Hematopoietic multipotent progenitor cell (in vitro differentiated cells): ENCODE measurements at places on chromosomes 16 and 17.

GRCh38 chr16:72224260-72224768 lies 52.4 kb upstream of the PMFBP1 start:
- DNase-seq: no peak

DNA sequence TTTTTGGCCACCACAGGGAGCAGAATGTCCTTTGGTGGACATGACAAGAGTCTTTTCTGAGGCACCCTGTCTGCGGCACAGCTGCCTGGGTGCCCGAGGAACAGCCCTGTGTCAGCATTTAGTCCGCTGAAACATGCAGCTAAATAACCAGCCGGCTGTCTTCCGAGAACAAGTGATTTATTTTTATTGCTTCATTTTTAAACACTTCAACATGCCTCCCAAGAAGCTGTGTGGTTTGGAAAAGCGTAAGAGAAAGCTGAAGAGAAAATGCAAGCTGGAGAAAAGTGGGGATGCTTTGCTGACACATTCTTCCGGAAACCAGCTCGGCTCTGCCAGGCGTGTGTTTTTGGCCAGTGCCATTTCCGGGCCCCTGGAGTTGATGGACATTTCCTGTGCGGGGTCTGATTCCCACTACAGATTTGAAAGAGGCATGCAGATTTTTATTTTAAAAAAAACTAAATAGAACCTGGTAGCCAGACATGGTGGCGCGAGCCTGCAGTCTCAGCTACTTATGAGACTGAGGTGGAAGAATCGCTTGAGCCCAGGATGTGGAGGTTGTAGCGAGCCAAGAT lies 94.7 kb downstream of the SEC14L1 start:
- DNase-seq: peak; percentile 93

GRCh38 chr17:4516735-4517134 lies 18.1 kb downstream of the SPNS2 start:
- no peak for DNase-seq

GRCh38 chr17:36938566-36939051 lies 1.3 kb downstream of the LHX1 start:
- DNase-seq: no peak

- DNase-seq: no peak
Measured at GRCh38 chr17:9002227-9002605, 19.1 kb upstream of the NTN1 start.

DNA sequence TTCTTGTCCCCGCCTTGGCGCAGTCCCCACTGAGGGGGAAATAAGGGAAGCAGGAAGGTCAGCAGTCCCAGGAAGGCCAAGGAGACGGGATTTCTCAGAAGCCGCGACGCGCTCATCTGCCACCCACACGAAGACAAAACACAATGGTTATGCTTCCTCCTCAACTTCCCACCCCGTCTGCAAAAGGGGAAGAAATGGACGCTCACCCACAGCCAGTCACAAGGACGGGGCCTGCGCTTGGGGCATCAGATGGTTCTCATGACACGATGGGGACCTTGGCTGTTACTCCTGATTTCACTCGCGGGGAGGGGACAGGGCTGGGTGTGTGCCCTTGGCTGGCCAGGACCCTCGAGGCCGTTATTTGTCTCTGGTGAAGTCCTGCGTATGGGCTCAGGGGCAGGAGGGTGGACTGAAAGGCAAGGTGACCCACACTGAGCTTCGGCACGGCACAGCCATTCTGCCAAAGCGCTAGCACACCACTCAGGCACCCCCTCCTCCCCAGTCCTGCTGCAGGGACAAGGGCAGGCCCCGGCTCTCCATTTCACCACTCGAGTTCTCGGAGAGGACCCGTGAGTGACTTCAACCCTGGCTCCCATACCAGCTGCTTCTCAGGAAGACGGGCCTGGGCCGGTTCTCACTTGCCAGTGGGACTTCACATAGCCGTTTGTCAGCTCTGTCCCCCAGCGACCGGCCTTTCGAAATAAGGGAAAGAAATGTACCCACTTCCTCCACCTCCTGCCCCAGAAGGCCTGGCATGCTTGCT lies 84.5 kb downstream of the ABR start:
- no peak for DNase-seq

DNA sequence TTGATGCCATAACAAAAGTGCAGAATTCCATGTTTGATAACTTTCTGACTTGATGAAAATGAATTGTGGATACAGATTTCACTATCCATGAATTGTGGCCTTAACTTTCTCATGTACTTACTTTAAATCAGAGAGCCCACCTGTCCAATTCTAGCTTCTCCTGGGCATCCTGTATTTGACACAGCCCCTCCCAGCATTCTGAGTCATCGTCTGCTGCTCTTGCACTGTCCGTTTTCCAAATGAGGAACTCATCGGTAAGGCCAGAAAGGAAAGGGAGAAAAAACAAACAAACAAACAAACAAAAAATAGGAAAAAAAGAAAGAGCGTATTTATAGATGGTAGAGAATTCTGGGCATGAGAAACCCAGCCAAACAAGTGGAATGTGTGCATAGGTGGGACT lies 361.6 kb downstream of the WWOX start:
- peak; percentile 4 for DNase-seq

DNA sequence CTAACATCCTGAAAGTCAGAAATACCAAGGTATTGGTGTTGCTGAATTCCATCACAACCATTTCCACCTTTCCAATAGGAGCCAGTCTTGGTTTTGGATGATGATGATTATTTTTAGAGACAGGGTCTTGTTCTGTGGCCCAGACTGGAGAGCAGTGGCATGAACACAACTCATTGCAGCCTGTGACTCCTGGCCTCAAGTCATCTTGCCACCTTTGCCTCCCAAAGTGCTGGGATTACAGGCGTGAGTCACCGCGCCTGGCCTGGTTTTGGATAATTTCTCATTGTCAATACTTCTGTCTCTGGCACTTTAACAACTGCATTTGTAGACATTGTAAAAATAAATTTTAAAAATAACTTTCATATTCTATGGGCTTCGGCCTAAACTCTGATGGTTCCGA lies 22.6 kb downstream of the STAT5B start:
- DNase-seq: no peak

DNA sequence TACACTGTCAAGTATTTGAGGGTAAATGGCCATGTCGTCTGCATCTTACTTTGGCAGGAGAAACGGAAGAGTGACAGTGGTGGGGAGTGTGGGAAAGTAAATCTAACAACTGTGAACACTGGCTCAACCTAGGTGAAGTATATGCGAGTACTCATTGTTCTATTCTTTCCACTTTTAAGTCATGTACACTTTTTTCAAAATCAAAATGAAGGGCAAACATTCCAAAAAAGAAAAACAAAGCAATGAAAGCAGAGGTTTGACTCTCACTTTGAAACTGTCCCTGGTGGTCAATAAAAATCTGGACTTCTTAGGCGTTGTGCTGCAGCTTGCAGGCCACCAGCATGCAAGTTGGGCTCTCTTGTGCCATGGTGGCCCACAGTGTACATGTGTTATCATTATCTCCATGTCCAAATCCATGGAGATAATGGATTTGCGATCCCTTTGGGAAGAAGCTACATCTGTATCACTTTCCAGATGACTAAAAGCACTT lies 32.7 kb downstream of the STAT5B start:
- no peak for DNase-seq

- DNase-seq: no peak
Measured at GRCh38 chr16:84391151-84392030, 23.1 kb downstream of the ATP2C2 start.

GRCh38 chr16:92431-93339 lies 14.7 kb downstream of the MPG start:
- DNase-seq: no peak

GRCh38 chr17:72121164-72122009 lies 567 bp downstream of the SOX9 start:
- DNase-seq: peak; percentile 14

DNA sequence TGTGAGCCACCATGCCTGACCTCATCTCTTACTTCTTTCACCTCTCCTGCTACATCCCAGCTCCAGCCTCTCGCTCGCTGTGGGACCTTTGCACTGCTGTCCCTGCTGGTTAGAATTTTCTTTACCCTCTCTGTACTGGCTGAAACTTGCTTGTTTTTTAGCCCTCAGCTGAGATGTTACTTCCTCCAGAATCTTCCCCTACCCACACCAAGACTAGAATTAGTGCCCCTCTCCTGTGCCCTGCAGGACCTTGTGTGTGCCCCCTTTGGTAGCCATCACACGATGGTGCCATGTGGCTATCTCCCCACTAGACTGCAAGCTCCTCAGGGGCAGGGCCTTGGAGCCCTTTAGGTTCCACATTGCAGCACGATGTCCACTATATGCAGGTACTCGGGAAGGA lies 84.1 kb downstream of the AIPL1 start:
- no peak for DNase-seq

DNA sequence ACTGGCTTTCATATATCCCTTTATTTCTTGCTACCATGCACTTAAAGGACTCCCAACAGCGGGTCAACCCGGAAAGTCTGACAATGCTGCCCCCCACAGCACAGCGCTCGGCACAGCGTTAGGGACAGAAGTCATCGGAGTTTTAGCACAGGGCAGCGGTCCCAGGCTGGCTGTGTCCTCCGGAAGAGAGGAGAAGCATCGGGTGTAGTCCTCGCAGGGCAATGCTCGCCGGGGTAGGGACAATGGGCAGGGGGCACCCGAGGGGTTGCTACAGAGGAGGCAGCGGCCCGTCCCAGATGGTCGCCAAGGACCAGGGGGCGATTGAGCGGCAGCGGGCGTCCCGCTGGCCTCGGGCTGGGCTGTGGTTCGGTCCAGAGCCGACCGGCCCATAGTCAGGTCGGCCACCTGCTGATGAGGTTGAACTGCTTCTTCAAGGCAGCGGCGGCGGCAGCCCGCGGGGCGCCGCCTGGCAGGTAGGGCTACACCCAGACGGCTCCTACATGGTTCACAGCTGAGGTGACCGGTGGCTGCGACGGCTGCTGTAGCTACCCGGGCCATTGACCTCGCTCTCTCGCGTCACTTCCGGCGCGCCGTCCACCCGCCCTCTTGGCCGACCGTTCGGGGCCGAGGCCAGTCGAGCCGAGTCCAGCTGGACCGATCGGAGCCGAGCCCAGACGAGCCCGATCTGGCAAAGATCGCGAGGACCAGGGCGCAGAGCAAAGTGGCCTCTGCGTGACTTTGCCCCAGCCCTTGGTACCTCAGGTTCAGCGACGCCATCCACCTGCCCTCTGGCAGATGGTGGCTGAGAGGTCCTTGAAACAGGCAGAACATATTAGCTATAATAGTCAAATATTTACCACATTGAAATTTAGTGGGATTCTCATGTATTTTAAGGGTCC lies 4.7 kb upstream of the LCMT1 start:
- peak; percentile 86 for DNase-seq

GRCh38 chr17:78359997-78360370 lies at the start of gene SOCS3:
Gene SOCS3, minus strand, starts transcription at chr17:78360077. Its CDS starts 982 bp downstream, at chr17:78359095.
- peak; percentile 98 for DNase-seq

- DNase-seq: no peak
Measured at GRCh38 chr16:73060892-73061490, 13.1 kb upstream of the ZFHX3 start.

DNA sequence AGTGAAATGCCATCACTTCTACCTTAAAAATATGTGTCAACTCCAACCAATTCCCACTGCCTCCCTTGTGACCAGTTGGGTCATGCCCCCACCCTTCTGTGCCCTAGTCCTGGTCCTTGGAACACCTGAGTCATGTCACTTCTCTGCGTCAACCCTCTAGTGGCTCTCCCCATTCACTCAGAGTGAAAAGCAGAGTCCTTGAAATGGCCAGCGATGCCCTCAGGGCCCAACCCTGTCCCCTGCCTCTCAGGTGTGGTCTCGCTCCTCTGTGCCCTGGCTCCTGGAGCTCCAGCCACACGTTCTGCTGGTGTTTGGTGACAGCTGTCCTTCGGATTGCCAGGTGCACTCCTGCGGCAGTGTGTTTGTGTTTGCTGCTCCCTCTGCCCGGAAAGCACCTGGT lies 89.2 kb downstream of the SPECC1 start:
- no peak for DNase-seq

DNA sequence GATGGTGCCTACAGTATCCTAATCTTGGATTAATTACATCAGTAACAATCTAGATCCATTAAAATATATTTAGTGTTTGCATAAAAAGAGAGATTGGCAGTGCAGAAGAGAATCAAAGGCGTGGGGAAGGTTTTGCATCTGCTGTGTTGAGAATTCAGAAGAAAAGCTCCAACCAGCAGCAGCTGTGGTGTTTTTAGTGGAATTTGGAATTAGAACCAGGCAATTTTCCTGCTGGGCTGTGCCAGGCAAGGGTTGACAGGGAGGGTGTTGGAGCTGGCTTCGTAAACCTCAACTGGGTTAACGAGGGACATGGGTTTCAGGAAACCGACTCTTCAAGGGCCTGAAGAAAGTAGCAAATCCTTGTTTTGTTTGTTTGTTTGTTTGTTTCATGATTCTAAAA lies 107.8 kb upstream of the WSCD1 start:
- no peak for DNase-seq

DNA sequence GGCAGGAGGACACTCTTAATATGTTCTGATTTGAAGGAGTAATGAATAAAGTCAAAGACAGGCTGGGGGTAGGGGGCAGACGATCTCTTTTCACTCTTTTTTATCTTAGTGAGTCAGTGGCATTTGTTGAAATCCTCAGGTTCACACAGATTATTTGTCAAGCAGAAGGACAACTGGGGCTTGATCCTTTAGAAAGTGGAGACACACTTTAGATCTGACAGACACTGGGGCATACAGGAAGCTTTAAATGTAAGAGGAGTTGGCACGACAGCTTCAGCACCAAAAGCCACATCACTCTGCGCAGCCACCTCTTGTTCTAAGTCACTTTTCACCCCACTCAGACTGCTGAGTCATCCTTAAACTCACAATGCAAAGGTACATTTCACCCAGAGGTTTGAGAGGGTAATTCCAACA lies 121.5 kb downstream of the STXBP4 start:
- no peak for DNase-seq
